ENCODE measurements at places on chromosomes 2 and 18.

GRCh38 chr2:237500681-237501424 is 13.8 kb downstream of the MLPH start:
- DNase-seq = no peak

DNA sequence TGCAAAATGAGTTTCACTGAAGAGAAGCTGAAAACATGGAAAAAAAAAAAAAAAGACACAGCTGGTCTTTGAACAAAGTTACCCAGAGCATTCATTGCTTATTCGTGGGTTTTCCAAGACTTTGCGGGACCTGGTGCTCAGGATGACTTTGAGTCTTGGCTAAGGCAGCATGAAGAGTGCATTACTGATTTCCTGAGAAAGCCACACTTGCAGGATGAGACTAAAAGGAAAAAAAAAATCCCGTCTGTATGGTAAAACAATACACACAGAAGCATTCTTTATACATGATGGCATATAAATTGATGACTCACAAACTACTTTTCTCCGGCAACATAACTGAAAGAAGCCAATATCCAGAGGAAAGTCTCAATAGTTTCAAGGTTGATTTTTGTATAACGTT is 195.4 kb downstream of the SPP2 start:
- no peak for DNase-seq

DNA sequence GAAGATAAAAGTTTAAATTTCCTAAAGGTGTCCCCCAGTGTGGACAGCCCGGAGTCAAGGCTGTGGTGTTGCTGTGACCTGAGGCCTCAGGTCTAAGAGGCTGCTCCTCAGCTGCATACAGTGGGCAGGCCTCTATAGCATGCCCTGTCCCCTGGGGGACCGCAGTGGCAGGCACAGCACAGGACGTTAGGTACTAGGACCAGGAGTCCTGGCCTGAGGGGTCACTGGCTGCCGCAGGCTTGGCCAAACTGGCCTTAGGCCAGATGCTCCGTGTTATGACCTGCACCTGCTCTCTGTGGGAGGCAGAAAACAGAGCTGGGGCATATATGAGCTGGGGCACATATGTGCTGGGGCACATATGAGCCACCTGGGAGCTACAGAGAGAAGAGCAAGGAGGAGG is 21.2 kb upstream of the MAL start:
- no peak for DNase-seq

DNA sequence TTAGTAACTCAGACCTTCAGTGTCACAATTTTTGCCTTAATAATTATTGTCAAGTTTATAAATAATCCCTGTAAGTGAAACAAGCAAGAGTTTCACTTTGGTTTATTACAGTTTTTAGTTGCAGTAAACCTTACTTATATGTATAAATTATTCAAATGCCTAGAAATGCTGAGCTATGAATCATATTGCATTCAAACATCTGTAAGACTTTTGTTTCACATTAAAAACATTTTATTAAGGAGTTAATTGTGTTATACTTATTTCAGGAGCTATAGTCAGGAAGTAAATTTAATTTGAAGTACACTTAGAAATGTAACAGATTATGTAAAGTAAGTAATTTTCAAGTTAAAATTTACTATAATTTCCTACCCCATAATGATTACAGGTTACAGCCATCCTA is 3.9 kb upstream of the ETAA1 start:
- no peak for DNase-seq
